CD4-positive, alpha-beta memory T cell (primary cell): ENCODE measurements at places on chromosomes 12 and 14.

DNA sequence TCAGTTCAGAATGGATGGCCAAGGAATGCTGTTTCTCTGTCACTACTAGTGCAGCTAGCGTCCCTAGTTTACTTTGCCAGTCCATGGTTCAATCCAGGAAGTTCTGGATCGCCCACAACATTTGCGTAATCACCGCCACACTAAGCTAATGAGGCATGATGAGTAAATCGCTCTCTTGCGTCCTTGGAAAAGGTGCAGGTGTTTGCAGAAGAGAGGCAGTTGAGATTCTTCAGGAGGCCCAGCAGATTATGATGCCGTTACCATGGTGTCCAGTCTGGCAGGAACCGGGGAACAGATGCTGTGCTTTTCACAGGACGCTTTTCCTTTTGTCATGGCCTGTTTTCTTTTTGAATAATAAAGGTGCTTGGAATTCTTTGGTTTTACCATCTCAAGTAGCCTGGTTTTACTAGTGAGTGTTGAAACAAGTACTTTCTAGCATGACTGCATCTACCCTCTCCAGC lies 9.0 kb downstream of the TPH2 start:
- DNase-seq: no peak

DNA sequence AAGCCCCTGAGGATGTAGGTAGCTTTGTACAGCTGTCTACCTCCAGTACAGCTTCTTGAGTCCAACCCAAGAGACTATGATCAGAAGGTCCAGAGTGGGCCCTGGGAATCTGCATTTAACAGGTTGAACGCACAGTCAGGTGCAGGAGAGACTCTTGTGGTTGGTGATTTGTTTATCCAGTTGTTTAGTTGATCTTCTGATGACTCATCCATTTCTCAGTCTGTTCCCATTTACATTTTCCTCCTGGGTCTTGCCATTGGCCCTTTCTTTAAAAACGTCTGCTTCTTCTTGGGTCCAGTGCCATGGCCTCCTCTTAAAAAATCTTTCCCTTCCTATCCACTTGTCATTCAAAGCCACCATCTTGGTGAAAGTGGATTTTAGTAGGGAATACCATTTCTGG lies 734.2 kb downstream of the MED13L start:
- no peak for DNase-seq

GRCh38 chr12:124561231-124561630 lies 6.2 kb downstream of the NCOR2 start:
- no peak for DNase-seq

DNA sequence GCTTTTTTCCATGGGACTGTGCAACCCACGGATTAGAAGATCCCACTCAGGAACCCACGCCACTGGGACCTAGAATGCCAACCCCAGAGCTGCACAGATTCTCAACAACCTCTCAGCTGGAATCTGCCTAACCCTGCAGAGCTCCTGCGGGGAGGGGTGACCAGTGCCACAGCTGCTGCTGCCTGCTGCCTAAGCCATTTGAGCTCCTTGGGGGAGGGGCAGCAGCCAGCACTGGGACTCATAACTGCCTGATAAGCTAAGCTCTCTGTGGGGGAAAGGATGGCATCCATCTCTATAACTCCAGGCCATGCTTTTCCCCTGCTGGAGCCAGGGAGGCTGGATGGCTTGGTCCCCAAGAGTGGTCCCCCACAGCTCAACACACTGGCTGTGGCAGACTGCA lies 182.8 kb downstream of the SLC5A8 start:
- no peak for DNase-seq

DNA sequence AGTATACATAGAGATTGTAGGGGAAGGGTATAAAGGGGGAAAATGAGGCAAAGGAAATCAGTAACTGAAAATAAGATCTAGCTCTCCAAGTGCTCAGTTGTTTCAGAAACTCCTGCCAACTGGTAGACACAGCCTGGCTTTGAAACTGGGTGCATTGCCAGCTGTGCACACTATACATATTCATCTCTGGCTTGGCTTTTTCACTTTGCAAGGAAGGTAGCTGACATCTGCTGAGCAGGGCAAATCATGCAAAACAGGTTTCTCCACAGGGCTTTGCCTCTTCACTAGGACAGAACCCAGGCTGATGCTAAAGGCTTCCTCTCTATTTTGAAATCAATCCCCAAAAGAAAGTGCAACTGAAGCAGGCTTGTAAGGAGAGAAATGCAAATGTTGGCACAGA lies 101.5 kb downstream of the HELB start:
- DNase-seq: no peak

DNA sequence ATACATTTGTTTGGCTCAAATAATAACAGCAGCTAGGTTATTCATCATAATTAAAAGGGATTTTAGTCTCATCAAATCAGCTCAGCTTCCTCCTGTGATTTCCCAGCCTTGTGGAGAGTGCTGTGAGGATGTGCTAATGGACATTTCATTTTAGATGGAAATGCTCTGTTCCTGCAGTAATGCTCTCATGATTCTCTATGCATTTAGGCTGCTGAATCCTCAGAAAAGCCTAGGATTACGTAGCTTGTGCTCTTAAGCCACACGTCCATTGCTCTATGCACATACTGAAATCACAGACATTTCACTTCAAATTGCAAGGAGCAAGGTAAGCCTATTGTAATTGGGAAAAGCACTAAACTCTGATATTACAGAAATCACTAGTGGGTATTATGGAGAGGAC lies 226.6 kb upstream of the TMEM260 start:
- DNase-seq: no peak

DNA sequence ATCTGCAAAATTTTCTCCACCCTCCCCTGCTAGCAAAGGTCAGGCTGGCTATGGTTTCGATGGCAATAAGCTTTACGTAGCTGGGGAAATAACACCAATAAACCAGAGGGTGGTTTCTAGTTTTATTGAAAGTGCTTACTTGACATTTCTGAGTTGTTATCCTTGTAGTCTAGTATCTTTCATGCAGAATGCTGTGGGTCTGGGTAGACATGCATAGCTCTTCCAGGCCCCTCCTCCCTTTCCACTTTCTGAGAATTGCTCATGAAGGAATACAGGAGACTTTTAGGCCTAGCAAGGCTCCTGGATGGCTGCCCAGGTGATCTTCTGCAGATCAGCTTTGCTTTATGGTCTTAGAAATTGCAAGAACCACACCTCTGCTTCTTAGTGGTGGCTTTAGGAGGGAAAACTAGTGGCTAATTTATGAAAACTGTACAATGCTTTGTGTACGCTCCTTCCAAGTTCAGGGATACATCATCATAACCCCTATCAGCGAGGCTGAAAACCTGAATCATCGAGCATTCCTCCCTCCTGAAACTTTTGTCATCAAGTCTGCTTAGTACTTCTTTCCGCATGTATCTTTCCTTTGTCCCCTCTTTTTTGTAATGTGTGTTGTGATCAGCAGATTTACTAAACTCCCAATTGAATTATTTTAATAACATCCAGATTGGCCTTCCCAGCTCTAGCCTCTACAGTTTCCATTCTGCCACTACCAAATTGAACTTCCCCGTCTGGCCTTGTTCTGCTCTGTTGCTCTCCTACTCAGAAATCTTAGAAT lies 473.0 kb downstream of the RAD51B start:
- DNase-seq: no peak

GRCh38 chr12:9319044-9319841 lies 111.0 kb upstream of the PZP start:
- DNase-seq: no peak

GRCh38 chr12:53603804-53604203 lies 22.4 kb downstream of the ATF7 start:
- DNase-seq: no peak

DNA sequence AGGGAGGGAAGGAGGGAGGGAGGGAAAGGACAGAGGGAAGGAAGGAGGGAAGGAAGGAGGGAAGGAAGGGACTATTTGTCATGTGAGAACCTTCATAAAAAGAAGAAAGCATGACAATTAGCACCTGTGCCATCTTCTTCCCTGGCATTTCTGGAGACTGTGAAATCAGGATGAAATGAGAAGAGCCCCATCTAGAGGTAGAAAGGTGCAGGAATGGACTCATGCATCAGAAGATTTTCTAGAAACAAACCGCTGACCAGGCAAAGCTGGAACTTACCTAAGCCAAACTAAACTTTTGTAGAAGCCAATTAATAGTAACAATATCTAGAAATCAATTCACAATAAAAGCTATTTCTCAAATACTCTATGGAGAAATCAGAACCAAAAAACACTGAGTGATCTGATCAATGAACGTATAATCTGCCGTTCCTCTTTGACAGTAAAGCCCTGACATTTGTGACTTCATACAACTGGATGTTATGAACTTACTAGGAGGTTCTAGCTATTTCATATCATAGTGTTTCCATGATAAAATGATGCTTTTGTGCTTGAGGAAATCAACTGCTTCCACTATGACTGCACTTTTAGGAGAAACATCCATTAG lies 24.4 kb upstream of the CRACR2A start:
- DNase-seq: no peak

GRCh38 chr12:92810370-92810769 lies 107.6 kb downstream of the PLEKHG7 start:
- no peak for DNase-seq

GRCh38 chr14:56894591-56894991 lies 84.3 kb upstream of the OTX2 start:
- no peak for DNase-seq

- DNase-seq: no peak
These were observed 163.6 kb upstream of the PLEKHG7 start for GRCh38 chr12:92539110-92539749.

DNA sequence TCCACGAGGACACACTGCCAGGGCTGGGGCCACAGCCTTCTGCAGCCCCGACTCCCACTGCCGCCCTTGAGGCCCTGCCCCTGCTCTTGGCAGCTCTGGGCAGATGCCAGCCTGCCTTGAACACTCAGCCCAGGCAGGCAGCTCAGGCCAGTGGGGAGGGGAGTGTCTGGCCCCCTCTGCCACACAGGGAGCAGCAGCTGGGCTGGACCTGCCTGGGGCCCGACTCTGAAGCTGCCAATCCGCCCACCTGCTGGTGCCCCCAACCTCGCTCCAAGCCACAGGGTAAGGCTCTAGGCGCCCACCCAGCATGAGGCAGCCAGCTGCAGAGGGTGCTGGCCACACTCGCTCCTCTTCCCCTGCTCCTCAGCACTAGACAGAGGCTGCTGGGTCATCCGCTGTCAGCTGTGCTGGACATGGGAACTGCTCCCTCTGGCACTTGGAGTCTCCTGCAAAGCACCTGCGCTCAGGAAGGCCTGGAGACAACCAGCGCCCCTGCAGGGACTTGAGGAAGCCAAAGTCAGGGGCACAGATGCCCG lies 24.6 kb upstream of the NUDT14 start:
- no peak for DNase-seq

DNA sequence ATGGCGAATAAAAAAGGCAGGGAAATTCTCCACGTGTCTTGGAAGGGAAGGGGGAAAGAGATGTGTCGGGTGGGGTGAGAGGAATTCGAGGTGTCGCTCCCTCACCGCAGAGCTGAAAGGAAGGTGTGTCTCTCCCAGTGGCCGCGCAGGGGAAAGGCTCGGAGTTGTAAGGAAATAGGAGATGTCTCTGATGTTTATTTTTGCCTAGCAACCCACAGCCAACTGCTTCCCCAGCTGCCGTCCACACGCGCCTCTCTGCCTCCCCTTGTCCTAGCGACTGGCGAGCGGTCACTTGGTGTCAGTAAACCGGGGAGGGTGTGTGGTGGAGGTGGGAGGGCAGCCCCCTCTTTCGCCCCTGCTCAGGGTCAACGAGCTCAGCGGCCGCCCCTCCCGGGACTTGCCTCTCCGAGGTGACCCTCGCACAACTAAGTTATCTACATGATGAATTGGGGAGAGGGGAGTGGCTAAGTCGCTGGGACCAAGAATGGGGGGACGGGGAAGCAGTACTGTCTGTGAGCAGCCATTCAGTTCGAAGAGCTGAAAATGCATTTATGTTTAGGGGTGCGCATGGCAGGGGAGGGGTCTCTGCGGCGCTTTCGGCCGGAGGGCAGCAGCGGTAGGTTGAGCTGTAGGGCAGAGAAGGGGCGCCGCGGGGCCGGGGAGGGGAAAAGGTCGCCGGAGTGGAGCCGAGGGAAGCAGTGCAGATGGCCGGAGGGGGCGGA lies 585 bp upstream of the DYRK2 start:
- DNase-seq: peak; percentile 58

GRCh38 chr12:111759271-111759670 lies 7.5 kb upstream of the ALDH2 start:
- DNase-seq: no peak

GRCh38 chr12:128091101-128091720 lies 175.8 kb upstream of the TMEM132C start:
- DNase-seq: no peak

DNA sequence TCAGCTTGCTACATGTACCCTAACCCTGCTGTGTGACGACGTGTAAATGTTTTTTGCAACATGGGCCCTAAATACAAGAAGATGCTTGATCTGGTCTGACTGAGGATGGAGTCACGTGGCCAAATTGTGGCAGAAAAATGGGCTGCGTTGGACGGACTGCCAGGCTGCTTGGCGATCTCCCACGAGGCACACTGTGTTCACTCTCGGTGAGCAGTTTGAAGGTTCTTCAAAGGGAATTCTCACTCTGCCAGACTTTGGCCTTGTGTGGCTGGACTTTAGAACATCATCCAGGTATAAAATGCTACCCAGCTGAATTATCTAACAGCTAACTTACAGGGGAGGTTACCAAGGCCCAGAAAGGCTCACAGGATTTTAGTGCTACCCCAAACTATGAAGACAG lies 85.1 kb downstream of the KDM2B start:
- DNase-seq: no peak

- DNase-seq: no peak
These were observed 14.1 kb downstream of the TEDC1 start for GRCh38 chr14:105505101-105505500.

DNA sequence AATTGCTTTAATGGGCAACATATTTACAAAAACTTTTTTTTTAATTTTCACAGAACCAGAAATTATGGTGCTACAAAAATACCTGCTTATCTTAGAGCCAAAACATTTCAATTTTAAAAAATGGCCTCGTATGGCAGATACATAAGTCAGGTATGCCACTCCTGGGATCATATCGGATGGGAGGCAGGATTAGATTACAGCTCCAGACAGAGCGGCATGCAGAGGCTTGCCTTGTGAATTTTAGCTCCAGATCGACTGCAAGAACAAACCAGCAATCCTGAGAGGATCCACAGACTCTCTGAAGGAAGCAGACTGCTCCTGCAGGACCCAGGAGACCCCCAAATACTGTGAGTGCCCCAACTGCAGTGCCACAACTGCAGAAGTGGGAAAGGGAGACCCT lies 169.3 kb upstream of the AMIGO2 start:
- DNase-seq: no peak

- no peak for DNase-seq
These were observed 12.6 kb downstream of the RXYLT1 start for GRCh38 chr12:63792338-63792737.

GRCh38 chr12:6647083-6647604 lies at the start of gene ACRBP:
Gene ACRBP (minus strand): TSS chr12:6647432. CDS start chr12:6647366, 66 bp downstream.
- DNase-seq: no peak

GRCh38 chr12:132899033-132899432 lies 11.6 kb upstream of the CHFR start:
- no peak for DNase-seq

GRCh38 chr12:64660237-64661018 lies 50.1 kb downstream of the RASSF3 start:
- DNase-seq: no peak

GRCh38 chr12:1318327-1319031 lies 275.9 kb downstream of the FBXL14 start:
- no peak for DNase-seq
